Motor neuron (in vitro differentiated cells): ENCODE measurements at places on chromosomes 7 and 10.
A peak's percentile ranks its signal among the peaks of the same experiment; 100 is the strongest.

- no peak for ATAC-seq
Observed at GRCh38 chr7:97015279-97015678, 9.4 kb downstream of the DLX5 start.

GRCh38 chr7:64997927-64998391 is 7.1 kb upstream of the ZNF117 start:
- ATAC-seq: no peak

- peak; percentile 53 for ATAC-seq
Observed at GRCh38 chr7:75993689-75994387, 557 bp downstream of the TMEM120A start.

DNA sequence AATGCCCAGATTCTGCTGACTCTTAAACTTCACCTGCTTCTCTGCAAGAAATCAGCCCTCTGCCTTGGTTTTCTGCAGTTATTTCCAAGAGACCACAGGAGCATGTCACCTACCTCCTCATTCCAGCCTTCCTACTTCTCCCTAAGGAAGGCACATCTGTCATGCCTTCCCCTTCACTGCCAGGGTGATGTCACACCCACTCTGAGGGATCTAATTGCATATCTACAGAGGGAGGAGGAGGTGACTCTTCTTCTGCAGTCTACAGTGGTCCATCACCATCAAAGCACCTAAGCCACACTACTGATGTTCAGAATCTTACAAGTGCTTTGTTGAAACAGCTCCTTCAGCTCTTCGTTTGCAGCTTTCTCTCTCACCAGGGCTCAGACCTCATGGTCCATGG is 275.5 kb downstream of the FGFR2 start:
- peak; percentile 74 for ATAC-seq

GRCh38 chr10:128077155-128077875 is 48.9 kb downstream of the MKI67 start:
- ATAC-seq: no peak

DNA sequence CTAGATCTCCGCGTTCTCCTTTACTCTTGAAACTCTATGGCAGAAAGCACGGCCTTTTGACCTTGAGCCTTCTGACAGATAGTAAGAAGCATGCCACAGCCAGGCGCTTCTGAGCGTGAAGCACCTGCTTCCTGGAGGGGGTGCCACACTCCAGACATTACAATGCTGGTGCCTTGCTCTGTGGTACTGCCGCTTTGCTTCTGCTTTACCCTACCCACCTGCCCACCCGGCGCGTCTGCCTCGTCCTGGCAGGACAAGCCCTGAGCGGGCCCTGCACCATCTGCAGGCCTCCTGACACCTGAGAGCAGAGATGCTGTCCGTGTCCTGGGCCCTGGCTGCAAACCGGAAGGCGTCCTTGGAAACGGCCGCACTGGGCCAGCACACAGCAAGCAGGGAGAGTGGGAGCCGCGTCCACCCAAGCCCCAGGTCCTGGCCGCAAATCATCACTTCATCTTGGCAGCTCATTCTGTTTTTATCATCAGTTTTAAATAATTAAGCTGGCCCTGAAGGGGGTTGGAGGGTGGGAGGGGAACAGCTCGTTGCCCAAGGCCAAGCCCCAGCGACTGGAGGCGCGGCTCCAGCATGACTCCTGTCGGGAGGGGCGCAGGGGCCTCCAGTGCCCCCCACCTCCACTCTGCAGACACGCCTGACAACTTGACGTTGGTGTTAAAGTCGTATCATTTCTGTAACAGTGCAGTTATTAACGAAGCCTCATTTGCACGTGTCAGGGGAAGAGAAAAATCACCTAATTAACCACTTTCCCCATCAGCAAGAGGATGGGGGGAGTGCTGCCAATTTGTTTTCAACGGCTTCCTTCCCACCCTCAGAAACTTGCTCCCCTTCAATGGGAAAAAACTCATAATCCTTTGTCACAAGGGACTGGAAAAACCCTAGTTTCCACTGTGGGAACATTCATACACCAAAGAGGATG is 132.2 kb downstream of the MAD1L1 start:
- no peak for ATAC-seq

DNA sequence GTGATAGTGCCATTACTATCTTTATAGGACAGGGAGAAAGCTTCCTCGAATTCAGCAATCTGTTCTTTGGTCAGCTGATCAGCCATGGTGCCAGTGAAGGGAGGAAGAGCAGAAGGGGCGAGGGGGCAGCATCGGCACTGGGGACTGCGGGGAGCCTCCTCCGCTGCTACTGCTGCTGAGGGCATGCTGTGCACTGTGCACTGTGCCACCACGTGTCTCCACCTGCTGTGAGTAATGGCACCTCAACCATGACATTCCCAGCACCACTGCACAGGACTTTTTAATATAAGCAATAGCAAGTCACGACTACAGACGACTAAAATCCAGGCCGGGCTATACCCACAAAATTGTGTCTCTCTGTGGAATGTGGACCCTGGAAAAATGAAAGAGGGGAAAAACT is 105.0 kb upstream of the LANCL2 start:
- no peak for ATAC-seq

DNA sequence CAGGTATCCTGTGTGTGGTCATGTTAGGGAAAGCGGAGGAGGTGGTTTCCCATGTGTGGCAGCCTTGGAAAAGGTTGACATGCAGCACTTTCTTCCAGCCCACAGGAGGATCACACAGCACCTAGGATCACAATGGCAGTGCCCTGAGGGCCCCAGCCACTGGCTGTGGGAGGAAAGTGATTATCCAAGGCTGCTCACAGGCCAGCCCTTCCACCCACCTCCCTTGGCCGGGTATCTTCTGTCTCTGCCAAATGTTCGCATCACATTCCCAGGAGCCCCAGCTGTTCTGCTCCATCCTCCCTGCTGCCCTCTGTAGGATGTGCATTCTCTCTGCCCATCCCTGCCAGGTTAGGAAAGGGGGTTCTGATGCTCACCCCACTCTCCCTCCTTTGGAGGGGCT is 2.5 kb upstream of the MLXIPL start:
- no peak for ATAC-seq

GRCh38 chr7:101731502-101732084 is 85.8 kb upstream of the CUX1 start:
- no peak for ATAC-seq

DNA sequence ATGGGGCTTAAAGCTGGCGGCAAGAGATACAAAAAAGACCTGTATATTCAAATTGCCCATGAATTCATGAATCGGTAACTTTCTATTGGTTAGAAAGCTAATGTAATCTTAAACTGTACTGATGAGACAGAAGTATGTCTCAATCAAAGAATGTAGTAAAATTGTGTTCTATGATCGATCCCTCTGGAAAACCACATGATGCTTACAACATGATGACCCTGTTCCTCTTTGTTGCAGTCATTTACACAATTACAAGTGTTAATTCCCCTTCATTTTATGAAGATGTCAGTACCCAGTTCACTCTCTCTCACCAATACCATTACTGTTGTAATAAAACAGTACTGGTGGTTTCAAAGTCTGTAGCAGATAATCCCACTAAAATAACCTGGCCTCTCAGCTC is 10.1 kb downstream of the KIF5B start:
- ATAC-seq: no peak

- peak; percentile 72 for ATAC-seq
Observed at GRCh38 chr10:131676800-131677421, 223.9 kb upstream of the PPP2R2D start.

DNA sequence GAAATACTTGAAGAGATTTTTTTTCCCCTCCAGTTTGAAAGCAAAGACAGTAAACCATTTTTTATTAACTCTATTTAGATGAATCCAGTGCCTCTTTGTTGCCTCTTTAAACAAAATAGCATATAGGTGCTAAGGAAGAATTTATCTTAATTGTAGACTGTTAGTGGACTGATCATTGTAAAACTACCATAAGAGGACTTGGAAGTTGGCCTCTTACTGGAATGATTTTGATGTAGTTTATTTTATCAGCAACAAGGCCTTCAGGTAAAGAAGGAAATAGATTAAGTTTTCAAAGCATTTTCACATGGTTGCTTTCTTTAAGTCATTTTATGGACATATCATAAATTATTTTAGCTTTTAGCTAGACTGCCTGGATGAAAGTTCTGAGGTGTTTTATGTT is 53.2 kb downstream of the KLHDC10 start:
- ATAC-seq: no peak

DNA sequence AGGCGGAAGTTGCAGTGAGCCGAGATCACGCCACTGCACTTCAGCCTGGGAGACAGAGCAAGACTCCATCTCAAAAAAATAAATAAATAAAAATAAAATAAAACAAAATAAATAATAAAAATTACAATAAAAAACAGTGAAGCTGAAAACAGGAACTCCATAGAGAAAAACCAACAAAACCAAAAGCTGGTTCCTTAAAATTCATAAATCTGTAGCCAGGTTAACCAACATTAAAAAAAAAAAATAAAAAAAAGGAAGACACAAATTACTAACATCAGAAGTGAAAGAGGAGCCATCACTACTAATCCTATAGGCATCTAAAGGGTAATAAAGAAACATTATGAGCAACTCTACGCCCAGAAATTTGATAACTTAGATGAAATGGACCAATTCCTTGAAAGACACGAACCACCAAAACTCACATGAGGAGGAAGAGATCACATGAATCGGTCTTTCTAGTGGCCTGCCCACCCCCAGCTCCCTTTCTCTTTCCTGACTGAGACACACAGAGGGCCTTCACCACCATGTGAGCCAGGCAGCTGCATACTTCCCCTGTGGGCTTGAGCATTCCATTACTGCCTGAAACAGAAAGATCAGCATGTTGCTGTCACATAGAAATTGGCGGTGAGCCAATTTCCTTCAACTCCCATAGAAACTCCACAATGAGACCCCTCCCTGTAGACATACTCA is 208.7 kb downstream of the MAD1L1 start:
- no peak for ATAC-seq

DNA sequence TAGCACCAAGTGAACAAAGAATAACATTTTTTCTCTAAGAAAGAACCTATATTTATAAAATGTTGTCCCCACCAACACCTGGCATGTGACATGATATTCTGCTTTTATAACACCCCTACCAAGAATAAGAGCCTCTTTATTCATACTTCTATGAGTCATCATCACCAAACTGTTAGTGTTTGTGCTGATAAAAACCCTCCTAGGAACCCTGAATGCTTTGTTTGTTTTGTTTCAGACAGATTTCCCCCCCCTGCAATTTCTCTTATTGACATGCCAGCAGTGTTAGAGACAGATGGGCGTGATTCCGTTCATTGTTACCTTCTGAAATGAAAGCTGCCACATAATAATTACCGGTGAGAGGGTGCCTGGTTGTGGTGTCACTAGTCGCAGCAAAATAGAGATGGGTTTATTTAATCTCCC is 651.1 kb downstream of the SORCS1 start:
- ATAC-seq: no peak

- no peak for ATAC-seq
Observed at GRCh38 chr10:28815681-28816080, 138.4 kb downstream of the BAMBI start.

DNA sequence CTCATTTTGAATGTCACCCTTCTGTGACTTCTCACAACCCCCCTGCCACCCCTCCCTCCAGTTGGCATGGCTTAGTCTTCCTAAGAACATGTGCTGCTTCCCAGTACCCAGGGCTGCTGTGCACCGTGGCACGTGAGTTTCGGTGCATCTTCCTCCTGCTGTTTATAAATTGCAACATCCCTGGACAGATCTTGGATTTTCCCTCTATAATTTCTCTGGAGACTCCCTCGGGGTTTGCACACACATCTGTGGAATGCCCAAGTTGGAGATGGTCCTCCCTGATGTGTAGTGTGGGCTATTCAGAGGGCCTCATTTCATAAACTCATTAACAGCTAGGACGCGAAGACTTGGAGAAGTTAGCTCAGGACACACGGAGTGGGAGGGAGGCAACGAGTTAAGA is 52.9 kb downstream of the IKZF1 start:
- ATAC-seq: no peak

DNA sequence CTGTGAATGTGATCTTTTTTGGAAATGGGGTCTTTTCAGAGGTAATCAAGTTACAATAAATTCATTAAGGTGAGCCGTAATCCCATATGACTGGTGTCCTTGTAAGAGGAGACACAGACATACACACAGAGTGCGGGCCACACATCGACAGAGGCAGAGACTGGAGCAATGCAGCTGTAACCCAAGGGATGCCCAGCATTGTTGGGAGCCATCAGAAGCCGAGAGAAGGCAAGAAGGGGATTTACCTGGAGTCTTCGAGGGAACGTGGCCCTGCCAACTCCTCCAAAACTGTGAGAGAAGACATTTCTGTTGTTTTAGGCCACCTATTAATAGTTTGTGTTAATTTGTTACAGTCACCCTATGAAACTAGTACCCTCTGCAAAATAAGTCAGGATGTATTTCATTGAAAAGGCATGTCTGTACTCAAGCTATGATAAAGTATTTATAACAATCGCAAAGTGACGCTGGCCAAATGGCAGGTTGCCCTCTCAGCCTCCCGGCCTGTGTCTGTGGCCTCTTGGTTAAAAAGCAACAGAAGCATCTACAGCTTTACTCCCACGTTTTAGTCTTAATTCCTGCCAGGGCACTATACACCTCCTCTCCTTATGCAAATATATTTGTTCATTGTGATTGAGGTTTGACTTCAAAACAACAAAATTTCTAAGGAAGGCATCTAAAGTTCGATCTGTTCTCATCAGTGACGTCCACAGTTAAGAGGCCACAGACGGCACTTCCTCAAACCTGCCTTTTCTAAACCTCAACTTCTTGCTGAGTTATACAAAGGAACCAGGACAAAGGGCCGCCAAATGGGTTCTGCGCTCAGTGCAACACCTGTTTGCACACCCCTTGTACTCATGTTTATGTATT is 46.8 kb downstream of the HIPK2 start:
- no peak for ATAC-seq

DNA sequence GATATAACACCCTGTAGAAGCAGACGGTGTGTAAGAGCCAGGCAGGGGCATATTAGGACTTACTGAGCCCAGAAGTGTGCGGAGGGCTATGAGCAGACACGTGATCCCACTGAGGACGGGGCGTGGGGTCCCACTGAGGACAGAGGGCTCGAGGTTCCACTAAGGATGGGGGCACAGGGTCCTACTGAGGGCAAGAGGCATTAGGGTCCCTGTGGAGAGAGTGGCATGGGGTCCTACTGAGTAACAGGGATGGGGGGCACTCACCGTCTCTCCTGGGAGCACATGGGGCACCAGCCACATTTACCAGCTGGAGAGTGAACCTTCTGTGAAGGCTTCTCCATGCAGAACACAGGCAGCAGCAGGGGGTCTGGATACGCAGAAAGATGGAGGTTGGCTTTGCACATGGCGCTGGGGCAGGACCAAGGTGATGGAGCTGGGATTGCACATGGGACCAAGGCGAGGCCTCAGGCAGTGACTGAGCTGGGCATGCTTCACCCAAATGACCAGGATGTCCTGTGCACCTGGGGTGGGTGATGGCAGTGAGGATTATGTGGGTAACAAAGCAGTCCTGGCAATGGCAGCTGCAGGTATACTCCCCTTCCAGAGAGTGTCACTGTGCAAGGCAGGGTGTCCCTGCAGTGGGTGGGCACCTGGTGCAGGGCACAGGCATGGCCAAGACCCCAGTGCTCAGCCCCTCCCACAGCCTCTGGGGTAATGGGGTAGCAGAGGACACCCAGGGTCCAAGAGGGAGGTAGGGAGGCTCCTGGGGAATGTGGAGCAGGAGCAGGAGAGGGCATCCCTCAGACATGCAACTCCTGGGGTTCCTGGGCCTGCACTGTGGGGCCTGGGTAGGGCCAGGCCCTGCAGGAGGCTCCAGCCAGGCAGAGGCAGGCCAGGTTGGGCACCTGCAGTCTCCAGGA is 278.1 kb downstream of the TCERG1L start:
- ATAC-seq: no peak

GRCh38 chr7:726084-726853 is at the start of gene DNAAF5:
Gene DNAAF5 (plus strand): TSS chr7:726699. CDS start chr7:726721, 22 bp downstream.
- ATAC-seq: peak; percentile 90
